ENCODE measurements at places on chromosomes 7 and 10. TPM values are rescaled to one million over a fixed set of nuclear protein-coding genes. Genes with fewer than 3 reads are reported as not detected.

The NUDT13 gene
- total RNA-seq: 3.3 TPM

DNA sequence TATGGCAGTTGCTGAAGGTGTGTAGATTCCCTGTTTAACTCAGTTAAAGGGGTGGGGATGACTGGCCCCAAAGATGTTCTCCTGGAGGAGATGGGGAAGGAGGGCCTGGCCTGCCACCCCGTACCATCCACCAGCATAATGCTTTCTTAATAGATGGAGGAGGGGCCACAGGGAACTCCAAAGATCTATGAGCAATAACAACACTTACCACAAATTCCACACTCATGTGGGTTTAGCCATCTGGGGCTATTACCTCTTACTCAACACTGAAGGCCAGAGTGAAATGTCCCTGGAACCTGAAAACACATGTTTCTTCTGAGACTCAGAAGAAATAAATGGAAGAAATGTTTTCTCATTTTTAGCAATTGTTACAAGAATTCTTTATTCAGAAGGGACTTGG is 259.0 kb downstream of the CXCL12 start:
- no peak overlapping the region for H3K4me3 ChIP-seq
- no peak overlapping the region for H3K27ac ChIP-seq
- no peaks in the 10 kb centered on the region for H3K27me3 ChIP-seq
- DNase-seq: no peak
- no peaks in the 10 kb centered on the region for H3K36me3 ChIP-seq

- no peaks in the 10 kb centered on the region for H3K36me3 ChIP-seq
- no peaks in the 10 kb centered on the region for H3K27me3 ChIP-seq
- no peak overlapping the region for H3K4me3 ChIP-seq
- H3K27ac ChIP-seq: peak overlapping the region; percentile 78
Observed at GRCh38 chr10:104325436-104326435, 12.5 kb downstream of the ITPRIP start.

The ADRB1 gene
- total RNA-seq: 0.72 TPM

GRCh38 chr10:104155591-104155990 is 33.6 kb downstream of the SFR1 start:
- H3K4me3 ChIP-seq: no peak overlapping the region
- DNase-seq: no peak
- no peak overlapping the region for H3K27ac ChIP-seq
- H3K27me3 ChIP-seq: no peaks in the 10 kb centered on the region

GRCh38 chr10:124494046-124494807 is 32.6 kb downstream of the LHPP start:
- H3K27ac ChIP-seq: no peak overlapping the region
- no peaks in the 10 kb centered on the region for H3K27me3 ChIP-seq
- H3K36me3 ChIP-seq: peaks cover 6% of the 10 kb centered on the region
- no peaks in the 10 kb centered on the region for H3K4me1 ChIP-seq

GRCh38 chr7:138662991-138663320 is 38.2 kb downstream of the SVOPL start:
- no peaks in the 10 kb centered on the region for H3K36me3 ChIP-seq
- H3K27ac ChIP-seq: no peak overlapping the region
- no peak for DNase-seq
- no peaks in the 10 kb centered on the region for H3K4me1 ChIP-seq
- no peak overlapping the region for H3K4me3 ChIP-seq

GRCh38 chr10:69636626-69637605 is 6.9 kb downstream of the FAM241B start:
- H3K36me3 ChIP-seq: no peaks in the 10 kb centered on the region
- no peaks in the 10 kb centered on the region for H3K4me1 ChIP-seq
- H3K4me3 ChIP-seq: no peak overlapping the region
- no peak overlapping the region for H3K27ac ChIP-seq

The PPA1 gene
- total RNA-seq: 116 TPM

The TSC22D4 gene
- 61.5 TPM for total RNA-seq

DNA sequence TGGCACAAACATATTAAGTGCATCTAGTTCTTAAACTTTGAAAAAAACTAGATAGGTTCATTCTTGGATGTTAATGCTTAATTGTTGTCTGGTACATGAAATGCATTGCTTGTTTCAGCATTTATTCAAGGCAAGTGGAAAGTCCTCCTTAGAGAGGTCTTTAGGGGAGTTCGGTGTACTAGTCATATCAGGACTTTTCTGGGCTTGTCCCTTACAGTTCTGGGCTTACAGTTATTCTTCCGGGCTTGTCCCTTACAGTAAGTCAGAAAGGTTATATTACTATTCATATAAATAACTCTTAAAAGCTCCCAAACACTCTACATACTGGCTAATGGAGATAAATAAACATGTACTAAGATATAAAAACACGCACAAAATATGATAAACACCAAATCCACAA is 61.6 kb upstream of the MRLN start:
- no peak overlapping the region for H3K4me3 ChIP-seq
- no peak for DNase-seq
- H3K27me3 ChIP-seq: no peaks in the 10 kb centered on the region
- no peak overlapping the region for H3K27ac ChIP-seq

- no peak overlapping the region for H3K27ac ChIP-seq
- no peaks in the 10 kb centered on the region for H3K4me1 ChIP-seq
- H3K36me3 ChIP-seq: no peaks in the 10 kb centered on the region
- no peak for DNase-seq
- no peak overlapping the region for H3K4me3 ChIP-seq
Observed at GRCh38 chr10:130073912-130074311, 36.7 kb downstream of the C10orf143 start.

DNA sequence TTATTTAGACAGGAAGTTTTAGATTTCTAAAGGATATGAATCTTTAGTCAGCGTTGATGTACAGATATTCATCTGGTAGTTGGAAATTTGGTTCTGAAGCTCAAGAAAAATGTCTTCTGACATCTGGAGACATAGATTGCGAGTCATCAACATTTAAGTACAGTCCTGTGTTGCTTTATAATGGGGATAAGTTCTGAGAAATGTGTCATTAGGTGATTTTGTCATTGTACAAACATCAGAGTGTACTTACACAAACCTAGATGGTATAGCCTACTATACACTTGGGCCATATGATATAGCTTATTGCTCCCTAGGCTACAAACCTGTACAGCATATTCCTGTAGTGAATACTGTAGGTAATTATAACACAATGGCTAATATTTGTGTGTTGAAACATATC is 49.6 kb upstream of the UBN2 start:
- peaks cover 11% of the 10 kb centered on the region for H3K36me3 ChIP-seq
- no peak for DNase-seq
- H3K27ac ChIP-seq: no peak overlapping the region
- H3K4me3 ChIP-seq: no peak overlapping the region
- H3K27me3 ChIP-seq: no peaks in the 10 kb centered on the region

GRCh38 chr10:133318494-133319127 is 9.9 kb downstream of the ZNF511 start:
- no peaks in the 10 kb centered on the region for H3K36me3 ChIP-seq
- no peaks in the 10 kb centered on the region for H3K4me1 ChIP-seq
- peak; percentile 73 for DNase-seq
- no peak overlapping the region for H3K27ac ChIP-seq

The NPY gene
- total RNA-seq: not detected

The ITPRID1 gene
- total RNA-seq: not detected

The ITIH5 gene
- 13.1 TPM for total RNA-seq
